ENCODE measurements at places on chromosomes 5 and 9. TPM values are rescaled to one million over a fixed set of nuclear protein-coding genes. Genes with fewer than 3 reads are reported as not detected.

The SCGB3A2 gene
- total RNA-seq = not detected

The SLC34A3 gene
- not detected for total RNA-seq

The ISOC1 gene
- 15.5 TPM for total RNA-seq

The TAS2R1 gene
- total RNA-seq = not detected

The DIRAS2 gene
- 6.7 TPM for total RNA-seq

The ZNF366 gene
- not detected for total RNA-seq

The PCDHGA8 gene
- total RNA-seq = 3.3 TPM

The CIZ1 gene
- total RNA-seq = 18.8 TPM

The LOX gene
- total RNA-seq = 94.2 TPM

The RANBP3L gene
- total RNA-seq = not detected

The BARHL1 gene
- not detected for total RNA-seq

The CYLC2 gene
- not detected for total RNA-seq

The GALNT12 gene
- 76.2 TPM for total RNA-seq

The RAD1 gene
- total RNA-seq = 64.1 TPM

The ZNF189 gene
- total RNA-seq = 19.0 TPM

The CDKN2B-AS1 gene
- 4.8 TPM for total RNA-seq

The ANKHD1 gene
- 42.4 TPM for total RNA-seq

The NMUR2 gene
- total RNA-seq = not detected

The RBM22 gene
- 15.2 TPM for total RNA-seq

The SSNA1 gene
- total RNA-seq = 66.0 TPM

The FRRS1L gene
- total RNA-seq = 0.09 TPM

The SLCO6A1 gene
- total RNA-seq = not detected

The SOHLH1 gene
- not detected for total RNA-seq

The SLC23A1 gene
- total RNA-seq = under 0.01 TPM

The FAM221B gene
- not detected for total RNA-seq

The LCN1 gene
- total RNA-seq = 0.65 TPM

The DPYSL3 gene
- 106 TPM for total RNA-seq

The PCDHGB6 gene
- total RNA-seq = 3.1 TPM

The BTNL8 gene
- not detected for total RNA-seq

The CCL27 gene
- not detected for total RNA-seq

The PAX5 gene
- not detected for total RNA-seq

The PPP1R26 gene
- 9.5 TPM for total RNA-seq

The BTNL9 gene
- total RNA-seq = not detected

The THBS4 gene
- total RNA-seq = 1.1 TPM

The ACTBL2 gene
- total RNA-seq = 1.1 TPM

The GABRA1 gene
- total RNA-seq = not detected

The PHF24 gene
- under 0.01 TPM for total RNA-seq

The TLX3 gene
- not detected for total RNA-seq

The STPG3 gene
- not detected for total RNA-seq
